ENCODE measurements at places on chromosomes 3 and 15.

DNA sequence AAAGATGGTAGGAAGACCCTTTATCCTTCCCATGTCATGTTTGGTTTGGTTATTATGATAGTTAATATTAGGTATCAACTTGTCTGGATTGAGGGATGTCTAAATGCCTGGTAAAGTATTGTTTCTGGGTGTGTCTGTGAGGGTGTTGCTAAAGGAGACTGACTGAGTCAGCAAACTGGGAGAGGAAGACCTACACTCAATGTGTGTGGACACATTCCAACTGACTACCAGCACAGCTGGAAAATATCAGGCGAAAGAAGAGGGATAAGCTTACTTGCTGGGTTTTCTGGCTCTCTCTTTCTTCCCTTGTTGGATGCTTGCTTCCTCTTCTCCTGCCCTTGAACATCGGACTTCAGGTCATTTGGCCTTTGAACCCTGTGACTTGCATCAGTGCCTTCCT lies 1227.6 kb upstream of the EPHA6 start:
- no peaks in the 10 kb centered on the region for H3K27me3 ChIP-seq
- no peak overlapping the region for H3K27ac ChIP-seq
- peaks cover 2% of the 10 kb centered on the region for H3K4me1 ChIP-seq
- H3K36me3 ChIP-seq = peaks cover 5% of the 10 kb centered on the region
- DNase-seq = no peak

DNA sequence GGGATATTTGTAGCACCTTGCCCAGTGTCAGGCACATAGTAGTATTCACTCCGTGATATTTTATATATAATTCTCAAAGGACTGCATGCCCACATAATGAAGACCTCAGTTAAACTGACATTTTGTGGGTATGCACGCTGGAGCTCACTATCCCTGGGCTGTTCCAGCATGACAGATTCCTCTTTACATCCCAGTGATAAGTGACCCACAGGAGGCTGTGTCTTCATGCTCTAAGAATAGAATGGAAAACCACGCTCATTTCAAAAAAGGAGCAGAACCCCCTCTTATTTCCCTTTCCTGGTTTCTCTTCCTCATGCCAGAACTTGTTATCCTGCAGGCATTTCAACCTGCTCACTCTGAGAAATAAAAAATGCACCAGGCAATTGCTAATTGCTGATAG lies 717.5 kb downstream of the AGBL1 start:
- H3K27ac ChIP-seq = no peak overlapping the region
- H3K27me3 ChIP-seq = no peaks in the 10 kb centered on the region
- DNase-seq = no peak

GRCh38 chr3:50299638-50299928 lies 378 bp upstream of the HYAL3 start:
- peak overlapping the region; percentile 97 for H3K4me3 ChIP-seq
- H3K27me3 ChIP-seq = no peaks in the 10 kb centered on the region

DNA sequence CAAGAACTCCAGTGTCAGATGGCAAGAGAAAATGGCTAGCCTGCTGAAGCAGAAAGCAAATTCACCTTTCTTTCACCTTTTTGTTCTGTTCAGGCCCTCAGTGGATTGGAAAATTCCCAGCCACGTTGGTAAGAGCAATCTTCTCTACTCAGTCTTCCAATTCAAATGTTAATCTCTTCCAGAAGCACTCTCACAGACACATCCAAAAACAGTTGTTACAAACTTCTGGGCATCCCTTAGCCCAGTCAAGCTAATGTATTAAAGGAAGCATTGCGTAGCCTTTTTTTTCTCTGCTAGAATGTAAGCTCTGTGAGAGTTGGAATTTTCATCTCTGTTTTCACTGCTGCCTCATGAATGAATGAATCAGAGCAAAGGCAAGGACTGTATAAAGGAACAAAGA lies 109.2 kb upstream of the ROBO2 start:
- H3K4me1 ChIP-seq = peaks cover 8% of the 10 kb centered on the region
- no peak overlapping the region for H3K4me3 ChIP-seq
- H3K36me3 ChIP-seq = 0 out of 2 replicates have a peak, but pooled peaks cover 3% of the 10 kb centered on the region
- peak overlapping the region; percentile 67 for H3K27ac ChIP-seq
- no peaks in the 10 kb centered on the region for H3K27me3 ChIP-seq

- no peaks in the 10 kb centered on the region for H3K36me3 ChIP-seq
- no peak overlapping the region for H3K27ac ChIP-seq
- no peak for DNase-seq
Observed at GRCh38 chr15:31016446-31016915, 25.1 kb upstream of the MTMR10 start.

DNA sequence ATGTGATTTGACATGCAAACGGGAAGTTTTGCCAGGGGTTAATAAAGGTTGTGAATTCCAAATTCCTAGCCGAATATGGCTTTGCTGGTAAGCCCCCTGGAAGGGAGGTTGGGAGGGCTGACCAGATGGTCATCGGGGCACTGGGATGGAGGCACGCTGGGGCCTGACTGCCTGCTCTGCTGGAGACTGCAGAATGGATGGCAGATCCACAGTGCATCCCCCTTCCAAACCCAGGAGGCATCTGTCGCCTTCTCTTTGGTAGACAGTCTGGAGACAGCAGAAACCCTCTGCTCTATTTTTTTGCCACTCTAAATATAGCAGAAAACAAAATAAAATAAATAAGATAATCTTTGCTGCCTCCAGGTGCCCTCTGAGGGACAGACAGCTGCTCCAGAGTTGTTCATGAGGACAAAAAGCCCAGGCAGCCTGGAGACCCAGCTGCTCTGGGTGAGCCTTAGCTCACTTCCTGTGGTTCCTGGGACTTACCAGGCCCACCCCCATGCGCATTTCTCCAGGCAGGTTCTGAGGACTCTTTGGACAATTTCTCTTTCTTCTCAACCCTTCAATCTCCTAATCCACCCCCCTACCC lies 6.1 kb upstream of the SPTBN5 start:
- H3K27ac ChIP-seq = no peak overlapping the region
- H3K27me3 ChIP-seq = no peaks in the 10 kb centered on the region
- no peak overlapping the region for H3K4me3 ChIP-seq
- no peak for DNase-seq
- H3K36me3 ChIP-seq = peaks cover 24% of the 10 kb centered on the region

- no peak for DNase-seq
- H3K27ac ChIP-seq = no peak overlapping the region
- H3K4me1 ChIP-seq = peaks cover 18% of the 10 kb centered on the region
- no peaks in the 10 kb centered on the region for H3K27me3 ChIP-seq
Observed at GRCh38 chr3:149977386-149977785, 6.7 kb upstream of the PFN2 start.

GRCh38 chr15:78103406-78104118 lies 11.2 kb downstream of the SH2D7 start:
- H3K27me3 ChIP-seq = no peaks in the 10 kb centered on the region
- H3K4me3 ChIP-seq = no peak overlapping the region
- H3K4me1 ChIP-seq = no peaks in the 10 kb centered on the region
- H3K27ac ChIP-seq = no peak overlapping the region

DNA sequence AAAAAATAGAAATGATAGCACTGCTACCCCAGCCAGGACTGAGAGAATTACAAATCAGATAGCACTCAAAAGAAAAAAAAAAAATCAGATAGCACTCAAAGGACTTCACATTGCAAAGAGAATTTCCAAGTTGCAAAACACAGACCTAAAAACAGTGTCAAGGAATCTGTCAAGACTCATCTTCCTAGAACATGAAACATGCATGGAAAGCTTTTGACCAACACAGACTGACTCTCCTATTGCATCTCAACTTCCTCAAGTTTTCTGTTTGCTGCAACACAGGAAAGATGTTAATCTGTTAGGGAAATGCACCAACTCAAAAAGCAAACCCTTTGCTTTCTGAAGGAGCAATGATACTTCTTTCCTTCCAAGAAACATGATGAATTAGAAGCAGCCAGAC lies 42.3 kb downstream of the RAB27A start:
- DNase-seq = no peak
- H3K36me3 ChIP-seq = no peaks in the 10 kb centered on the region
- H3K27ac ChIP-seq = no peak overlapping the region
- H3K27me3 ChIP-seq = no peaks in the 10 kb centered on the region
- H3K4me3 ChIP-seq = no peak overlapping the region

- no peak overlapping the region for H3K27ac ChIP-seq
- H3K4me3 ChIP-seq = peak overlapping the region; percentile 59
- H3K36me3 ChIP-seq = no peaks in the 10 kb centered on the region
- peaks cover 24% of the 10 kb centered on the region for H3K4me1 ChIP-seq
Observed at GRCh38 chr15:63600001-63600615, 2.9 kb downstream of the FBXL22 start.

DNA sequence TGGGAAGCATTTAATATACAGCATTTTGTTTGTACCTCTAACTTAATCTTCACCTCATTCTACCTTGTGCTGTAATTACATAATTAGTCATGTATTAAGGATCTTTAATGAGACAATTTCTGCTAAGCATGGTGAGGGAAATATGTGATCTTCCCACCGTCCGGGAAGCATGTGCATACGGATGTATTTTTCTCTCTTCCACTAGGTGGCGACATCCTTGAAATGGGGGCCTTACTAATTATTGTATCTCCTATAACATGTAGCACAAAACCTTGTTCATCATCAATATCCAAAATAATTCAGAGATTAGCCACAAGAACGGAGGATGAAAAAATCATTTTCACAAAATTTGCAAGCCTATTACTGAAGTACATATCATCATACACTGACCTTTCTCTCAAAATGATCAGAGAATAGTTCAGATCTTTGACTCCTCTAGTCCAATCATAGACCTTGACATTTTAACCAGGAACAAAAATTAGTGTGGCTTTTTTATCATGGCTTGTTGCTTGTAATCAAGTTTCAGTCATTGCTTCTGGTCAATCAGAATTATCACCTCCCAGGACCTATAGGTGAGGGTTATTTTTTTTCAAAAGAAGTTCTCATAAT lies 148.9 kb upstream of the GBE1 start:
- peaks cover 16% of the 10 kb centered on the region for H3K4me1 ChIP-seq
- H3K36me3 ChIP-seq = peaks cover 10% of the 10 kb centered on the region
- H3K27ac ChIP-seq = no peak overlapping the region
- no peak overlapping the region for H3K4me3 ChIP-seq

Data from WTC11 (cell line).